ENCODE measurements at places on chromosomes 4 and X.
A peak's percentile ranks its signal among the peaks of the same experiment; 100 is the strongest.

- DNase-seq, result no peak
- no peaks in the 10 kb centered on the region for H3K36me3 ChIP-seq
- no peaks in the 10 kb centered on the region for H3K4me1 ChIP-seq
- H3K27me3 ChIP-seq, result no peaks in the 10 kb centered on the region
- H3K27ac ChIP-seq, result no peak overlapping the region
These were observed 58.0 kb downstream of the AR start for GRCh38 chrX:67601771-67602170.

GRCh38 chr4:180947425-180947824 lies 1295.8 kb upstream of the TENM3 start:
- no peaks in the 10 kb centered on the region for H3K27me3 ChIP-seq
- no peaks in the 10 kb centered on the region for H3K36me3 ChIP-seq

- DNase-seq, result no peak
- no peak overlapping the region for H3K27ac ChIP-seq
- H3K4me3 ChIP-seq, result no peak overlapping the region
These were observed 172.9 kb downstream of the PTTG2 start for GRCh38 chr4:38132843-38133662.

DNA sequence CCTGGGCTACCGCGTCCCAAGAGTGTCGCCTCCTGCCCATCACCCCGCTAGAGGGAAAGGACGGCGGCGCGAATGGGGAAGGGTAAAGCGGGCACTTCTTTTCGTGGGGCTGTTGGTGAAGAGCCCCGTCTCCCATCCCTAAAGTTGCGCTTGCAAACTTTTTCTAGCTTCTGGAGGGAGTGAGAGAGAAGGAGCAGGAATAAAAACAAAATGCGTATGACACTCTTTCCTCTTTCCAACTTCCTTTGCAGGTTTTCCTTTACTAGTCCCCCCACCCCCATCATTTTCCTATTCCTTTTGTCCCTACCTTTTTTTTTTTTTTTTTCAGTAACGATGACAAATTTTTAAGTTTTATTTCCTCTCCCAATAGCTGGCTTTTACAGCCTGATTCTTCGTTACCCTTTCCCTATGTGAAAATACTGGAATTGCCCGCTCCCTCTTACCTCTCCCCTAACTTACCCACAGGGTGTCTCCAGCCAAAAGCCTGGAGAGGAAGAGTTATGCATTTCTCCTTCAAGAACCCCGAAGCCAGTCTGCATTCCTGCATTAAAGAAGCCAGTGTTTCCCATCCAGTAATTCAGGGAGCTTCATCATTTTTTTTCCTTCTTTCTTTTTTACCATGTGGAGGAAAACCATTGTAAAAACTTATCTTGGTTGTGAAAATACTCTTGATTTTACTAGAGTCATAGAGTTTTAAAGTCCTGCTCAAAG lies 613 bp upstream of the ARSJ start:
- H3K27ac ChIP-seq, result no peak overlapping the region
- DNase-seq, result no peak

- no peak overlapping the region for H3K27ac ChIP-seq
- no peak overlapping the region for H3K4me3 ChIP-seq
- DNase-seq, result no peak
- no peaks in the 10 kb centered on the region for H3K4me1 ChIP-seq
- no peaks in the 10 kb centered on the region for H3K27me3 ChIP-seq
These were observed 34.6 kb downstream of the F8 start for GRCh38 chrX:154987940-154988339.

DNA sequence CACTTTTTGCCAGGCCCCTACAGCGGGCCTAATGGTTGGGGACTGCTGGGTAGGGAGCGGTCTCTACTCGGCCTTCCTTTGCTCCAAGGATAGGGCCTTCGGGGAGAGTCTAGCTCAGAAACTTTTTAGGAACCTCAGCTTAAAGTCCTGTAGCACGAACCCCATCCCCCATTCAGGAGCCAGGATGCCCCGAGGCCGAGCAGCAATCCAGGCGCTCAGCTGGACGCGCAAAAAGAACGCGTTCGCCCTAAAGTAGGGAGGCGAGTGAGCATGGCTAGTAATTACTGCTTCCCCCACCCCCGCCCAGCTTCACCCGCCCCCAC lies 9.7 kb downstream of the POU4F2 start:
- peaks cover 58% of the 10 kb centered on the region for H3K27me3 ChIP-seq
- no peak overlapping the region for H3K27ac ChIP-seq
- no peaks in the 10 kb centered on the region for H3K36me3 ChIP-seq
- H3K4me3 ChIP-seq, result no peak overlapping the region
- no peak for DNase-seq

DNA sequence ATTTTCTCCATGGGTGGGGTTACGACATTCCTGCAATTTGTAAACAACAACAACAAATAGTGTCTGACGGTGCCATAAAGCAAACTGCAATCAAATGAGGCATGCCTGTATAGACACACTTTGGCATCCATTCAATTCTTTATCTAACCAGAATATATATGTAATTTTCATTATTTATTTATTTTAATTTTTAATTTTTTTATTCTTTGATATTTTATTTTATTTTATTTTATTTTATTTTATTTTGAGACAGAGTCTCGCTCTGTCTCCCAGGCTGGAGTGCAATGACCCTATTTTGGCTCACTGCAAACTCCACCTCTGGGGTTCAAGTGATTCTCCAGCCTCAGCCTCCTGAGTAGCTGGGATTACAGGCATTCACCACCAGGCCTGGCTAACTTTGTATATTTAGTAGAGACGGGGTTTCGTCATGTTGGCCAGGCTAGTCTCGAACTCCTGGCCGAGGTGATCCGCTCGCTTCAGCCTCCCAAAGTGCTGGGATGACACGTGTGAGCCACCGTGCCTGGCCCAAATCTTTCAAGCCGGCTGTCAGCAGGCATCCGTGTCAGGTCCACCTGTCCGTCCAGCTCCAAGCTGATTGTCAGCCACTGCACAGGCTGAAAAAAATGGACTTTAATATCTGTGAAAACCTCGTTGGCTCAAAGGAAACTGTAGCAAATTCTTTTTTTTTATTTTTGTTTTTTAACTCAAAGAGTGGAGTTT lies 200.8 kb downstream of the ASMT start:
- no peak for DNase-seq
- no peaks in the 10 kb centered on the region for H3K27me3 ChIP-seq
- H3K36me3 ChIP-seq, result no peaks in the 10 kb centered on the region
- H3K4me3 ChIP-seq, result no peak overlapping the region

- H3K4me1 ChIP-seq, result no peaks in the 10 kb centered on the region
- H3K27ac ChIP-seq, result no peak overlapping the region
- DNase-seq, result no peak
- no peaks in the 10 kb centered on the region for H3K36me3 ChIP-seq
- H3K4me3 ChIP-seq, result no peak overlapping the region
These were observed 41.8 kb downstream of the RPS6KA3 start for GRCh38 chrX:20224814-20225487.

- peak; percentile 35 for DNase-seq
- H3K4me3 ChIP-seq, result no peak overlapping the region
- no peaks in the 10 kb centered on the region for H3K36me3 ChIP-seq
- no peaks in the 10 kb centered on the region for H3K27me3 ChIP-seq
These were observed 18.5 kb upstream of the DCAF4L1 start for GRCh38 chr4:41963105-41963504.

DNA sequence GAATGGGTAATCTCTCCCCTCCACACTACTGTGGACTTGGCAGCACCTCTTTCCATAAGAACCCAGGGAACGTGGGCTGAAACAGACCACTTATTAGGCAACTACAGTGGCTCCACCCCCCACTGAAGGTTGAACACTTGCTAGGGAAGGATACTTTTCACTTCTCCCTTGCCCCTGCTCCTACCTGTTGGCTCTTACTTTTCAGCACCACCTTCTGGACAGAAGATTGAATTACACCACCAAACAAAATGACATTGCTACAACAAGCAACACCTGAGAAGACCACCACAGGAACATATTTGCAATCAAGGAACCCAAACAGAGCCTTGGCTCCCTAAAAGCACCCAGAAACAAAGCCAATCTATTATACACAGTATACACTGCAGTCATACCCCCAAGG lies 132.1 kb upstream of the CXCL13 start:
- H3K27me3 ChIP-seq, result no peaks in the 10 kb centered on the region
- DNase-seq, result no peak
- no peaks in the 10 kb centered on the region for H3K4me1 ChIP-seq
- no peak overlapping the region for H3K4me3 ChIP-seq
- no peak overlapping the region for H3K27ac ChIP-seq

DNA sequence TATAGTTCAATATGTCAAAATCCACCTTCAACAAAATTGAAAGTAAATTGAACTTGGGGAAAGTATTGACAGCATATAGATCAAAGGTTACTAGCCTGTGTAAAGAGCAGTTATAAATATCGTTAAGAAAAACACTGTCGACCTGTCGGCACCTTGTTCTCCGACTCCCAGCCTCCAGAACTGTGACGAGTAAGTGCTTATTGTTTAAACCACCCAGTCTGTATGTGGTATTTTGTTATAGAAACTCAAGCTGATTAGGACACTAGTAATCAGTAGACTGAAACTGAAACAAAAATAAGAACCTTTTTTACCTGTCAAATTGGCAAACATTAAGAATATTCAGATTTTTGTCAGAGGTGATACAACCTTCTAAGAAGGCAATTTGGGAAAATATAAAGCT lies 17.0 kb downstream of the HTT start:
- H3K27me3 ChIP-seq, result no peaks in the 10 kb centered on the region
- DNase-seq, result no peak
- no peak overlapping the region for H3K4me3 ChIP-seq
- no peaks in the 10 kb centered on the region for H3K4me1 ChIP-seq

DNA sequence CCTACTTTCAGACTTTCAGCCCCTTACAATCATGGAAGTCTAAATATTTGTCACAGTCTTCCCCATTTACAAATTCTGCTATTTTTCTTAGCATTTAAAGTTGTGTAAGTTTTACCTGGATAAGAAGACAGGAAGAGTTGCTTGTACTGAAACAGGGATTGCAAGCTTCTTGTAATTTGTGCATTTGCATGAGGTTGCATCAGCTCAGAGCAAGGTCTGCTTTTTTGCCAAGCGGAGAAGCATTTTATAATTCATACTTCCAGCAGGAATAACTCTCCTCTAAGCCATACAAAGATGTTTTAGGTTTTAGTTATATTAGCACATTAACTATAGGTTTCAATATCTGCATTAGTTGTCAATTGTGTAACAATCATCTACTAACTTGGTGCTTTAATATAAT lies 922.0 kb upstream of the PABPC4L start:
- no peaks in the 10 kb centered on the region for H3K4me1 ChIP-seq
- H3K36me3 ChIP-seq, result no peaks in the 10 kb centered on the region
- no peaks in the 10 kb centered on the region for H3K27me3 ChIP-seq
- H3K4me3 ChIP-seq, result no peak overlapping the region
- H3K27ac ChIP-seq, result no peak overlapping the region

- no peaks in the 10 kb centered on the region for H3K36me3 ChIP-seq
- H3K27ac ChIP-seq, result no peak overlapping the region
- H3K27me3 ChIP-seq, result no peaks in the 10 kb centered on the region
- no peak for DNase-seq
These were observed 70.4 kb downstream of the LDB2 start for GRCh38 chr4:16827794-16828724.

DNA sequence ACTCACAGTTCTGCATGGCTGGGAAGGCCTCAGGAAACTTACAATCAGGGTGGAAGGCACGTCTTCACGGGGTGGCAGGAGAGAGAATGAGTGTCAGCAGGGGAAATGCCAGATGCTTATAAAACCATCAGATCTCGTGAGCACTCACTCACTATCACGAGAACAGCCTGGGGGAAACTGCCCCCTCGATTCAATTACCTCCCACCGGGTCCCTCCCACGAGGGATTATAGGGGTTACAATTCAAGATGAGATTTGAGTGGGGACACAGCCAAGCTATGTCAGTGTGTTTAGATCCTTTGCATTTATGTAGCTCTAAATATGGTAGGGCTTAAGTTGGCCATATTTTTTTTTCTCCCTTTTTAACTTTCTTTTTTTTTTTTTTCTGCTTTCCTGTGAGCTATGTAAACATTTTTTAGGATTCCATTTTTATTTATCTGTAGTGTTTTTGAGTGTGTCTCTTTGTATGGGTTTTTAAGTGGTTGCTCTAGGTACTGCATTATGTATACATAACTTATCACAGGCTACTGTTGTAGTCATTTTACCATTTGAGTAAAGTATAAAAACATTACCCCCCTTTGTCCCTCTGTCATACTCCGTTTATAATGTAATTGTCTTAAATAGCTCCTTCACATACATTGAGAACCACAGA lies 79.0 kb downstream of the ADRA2C start:
- no peaks in the 10 kb centered on the region for H3K36me3 ChIP-seq
- no peaks in the 10 kb centered on the region for H3K27me3 ChIP-seq
- H3K27ac ChIP-seq, result no peak overlapping the region
- H3K4me1 ChIP-seq, result no peaks in the 10 kb centered on the region
- no peak for DNase-seq

GRCh38 chr4:125505621-125506020 lies 190.9 kb downstream of the FAT4 start:
- H3K36me3 ChIP-seq, result no peaks in the 10 kb centered on the region
- no peaks in the 10 kb centered on the region for H3K4me1 ChIP-seq
- DNase-seq, result no peak
- no peak overlapping the region for H3K4me3 ChIP-seq
- no peak overlapping the region for H3K27ac ChIP-seq

GRCh38 chr4:97867557-97868091 lies 275.7 kb downstream of the STPG2 start:
- no peaks in the 10 kb centered on the region for H3K27me3 ChIP-seq
- DNase-seq, result no peak
- no peak overlapping the region for H3K27ac ChIP-seq
- no peaks in the 10 kb centered on the region for H3K4me1 ChIP-seq
- no peak overlapping the region for H3K4me3 ChIP-seq

Data from trophoblast cell (in vitro differentiated cells and primary cell).